Astrocyte of the spinal cord (primary cell): ENCODE measurements at places on chromosomes 2 and 18.
A peak's percentile ranks its signal among the peaks of the same experiment; 100 is the strongest.

- peak; percentile 56 for DNase-seq
These were observed 20.9 kb downstream of the RAB10 start for GRCh38 chr2:26054598-26055348.

GRCh38 chr2:42513252-42513918 lies 19.6 kb upstream of the KCNG3 start:
- peak; percentile 33 for DNase-seq

GRCh38 chr2:237574467-237574866 lies 8.1 kb downstream of the PRLH start:
- DNase-seq, result no peak

DNA sequence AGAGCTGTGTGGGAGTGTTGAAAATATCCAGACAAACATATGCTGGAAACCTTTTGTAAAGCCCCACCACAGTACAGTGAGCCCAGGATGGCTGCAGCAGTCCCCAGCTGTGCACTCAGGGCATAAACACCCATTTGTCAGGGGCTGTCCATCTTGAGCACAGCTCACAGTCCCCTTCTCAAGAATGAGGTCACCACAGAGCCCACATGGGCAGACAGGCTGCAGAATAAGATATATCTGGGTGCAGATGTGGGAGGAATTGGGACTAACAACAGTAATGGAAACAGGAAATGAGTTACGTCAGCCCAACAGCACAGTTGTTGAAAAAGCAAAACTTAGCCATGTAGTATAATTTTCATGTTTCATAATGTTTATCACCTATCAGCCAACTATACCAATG lies 219.6 kb downstream of the ETAA1 start:
- DNase-seq, result peak; percentile 72

GRCh38 chr2:43221124-43221762 lies 5.2 kb downstream of the ZFP36L2 start:
- peak; percentile 94 for DNase-seq

- DNase-seq, result no peak
These were observed 2.4 kb downstream of the AGAP1 start for GRCh38 chr2:235496239-235496621.

- no peak for DNase-seq
These were observed 1.3 kb upstream of the LYPD6 start for GRCh38 chr2:149329068-149329467.

- DNase-seq, result peak; percentile 65
These were observed 162.7 kb downstream of the INHBB start for GRCh38 chr2:120508567-120509041.

DNA sequence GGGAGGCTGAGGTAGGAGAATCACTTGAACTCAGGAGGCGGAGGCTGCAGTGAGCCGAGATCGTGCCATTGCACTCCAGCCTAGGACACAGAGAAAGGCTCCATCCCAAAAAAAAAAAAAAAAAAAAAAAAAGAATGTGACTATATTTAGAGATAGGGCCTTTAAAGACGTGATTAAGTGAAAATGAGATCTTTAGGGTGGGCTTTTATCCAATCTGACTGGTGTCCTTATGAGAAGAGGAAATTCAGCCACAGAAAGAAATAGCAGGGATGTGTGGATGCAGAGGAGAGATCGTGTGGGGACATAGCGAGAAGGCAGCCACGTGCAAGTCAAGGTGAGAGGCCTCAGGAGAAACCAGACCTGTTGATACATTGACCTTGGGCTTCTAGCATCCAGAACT lies 69.9 kb upstream of the ACSL3 start:
- DNase-seq, result no peak

DNA sequence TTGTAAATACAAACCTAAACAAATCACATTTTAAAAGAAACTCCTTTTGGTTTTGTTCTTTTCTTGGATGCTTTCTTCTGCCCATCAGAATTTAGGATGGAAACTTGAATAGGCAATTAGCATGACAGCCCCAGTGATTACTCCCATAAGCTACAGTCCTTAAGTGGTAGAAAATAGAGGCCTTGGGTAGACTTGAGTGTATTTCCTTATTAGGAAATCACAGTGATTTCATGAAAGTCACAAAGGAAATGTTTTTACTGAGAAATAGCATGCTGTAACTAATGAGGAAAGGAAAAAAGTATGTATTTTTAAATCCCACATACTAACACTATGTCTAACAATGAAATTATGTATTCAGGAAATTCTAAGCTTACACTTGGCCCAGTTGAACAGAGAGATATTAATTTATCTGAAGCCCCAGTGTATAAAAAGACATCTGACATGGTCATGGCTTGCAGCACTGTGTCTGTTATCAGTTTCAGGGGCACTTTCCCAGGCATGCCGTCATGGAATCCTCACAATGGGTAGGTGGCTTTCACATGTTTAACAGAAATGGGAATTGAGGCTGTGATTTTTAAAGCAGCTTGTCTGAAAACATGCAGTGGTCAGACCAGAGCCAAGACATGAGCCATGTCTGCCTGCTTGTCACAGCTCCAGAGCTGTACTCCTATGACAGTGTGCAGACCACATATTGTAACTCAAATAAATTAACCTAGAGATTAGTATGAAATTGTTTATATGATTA lies 79.7 kb upstream of the TRIB2 start:
- peak; percentile 23 for DNase-seq
